H1 (cell line): ENCODE measurements at places on chromosomes 2 and 18.

DNA sequence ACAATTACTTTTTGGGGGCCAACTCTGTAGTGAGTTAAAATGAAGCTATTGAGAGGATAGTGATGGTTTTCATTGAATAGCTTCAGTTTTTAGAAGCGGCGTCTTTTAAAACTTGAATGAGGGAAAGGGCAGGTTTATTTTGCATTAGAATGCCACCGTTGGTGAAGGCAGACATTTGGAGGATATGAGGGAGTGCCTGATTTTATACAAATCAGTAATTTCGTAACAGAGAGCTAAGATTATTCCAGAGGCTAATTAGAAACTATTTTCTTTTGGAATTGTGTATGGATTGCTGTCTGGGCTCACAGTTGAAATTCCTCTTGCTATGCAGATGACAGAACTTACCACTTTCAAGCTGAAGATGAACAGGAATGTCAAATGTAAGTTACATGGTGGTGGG is 67.6 kb downstream of the ITGB1BP1 start:
- no peak for DNase-seq

- no peak for DNase-seq
Observed at GRCh38 chr18:62183578-62184195, 3.2 kb downstream of the PIGN start.

- DNase-seq, result no peak
Observed at GRCh38 chr2:133080822-133081221, 410.8 kb upstream of the LYPD1 start.

GRCh38 chr2:78202986-78203670 is 681.0 kb upstream of the LRRTM4 start:
- no peak for DNase-seq

DNA sequence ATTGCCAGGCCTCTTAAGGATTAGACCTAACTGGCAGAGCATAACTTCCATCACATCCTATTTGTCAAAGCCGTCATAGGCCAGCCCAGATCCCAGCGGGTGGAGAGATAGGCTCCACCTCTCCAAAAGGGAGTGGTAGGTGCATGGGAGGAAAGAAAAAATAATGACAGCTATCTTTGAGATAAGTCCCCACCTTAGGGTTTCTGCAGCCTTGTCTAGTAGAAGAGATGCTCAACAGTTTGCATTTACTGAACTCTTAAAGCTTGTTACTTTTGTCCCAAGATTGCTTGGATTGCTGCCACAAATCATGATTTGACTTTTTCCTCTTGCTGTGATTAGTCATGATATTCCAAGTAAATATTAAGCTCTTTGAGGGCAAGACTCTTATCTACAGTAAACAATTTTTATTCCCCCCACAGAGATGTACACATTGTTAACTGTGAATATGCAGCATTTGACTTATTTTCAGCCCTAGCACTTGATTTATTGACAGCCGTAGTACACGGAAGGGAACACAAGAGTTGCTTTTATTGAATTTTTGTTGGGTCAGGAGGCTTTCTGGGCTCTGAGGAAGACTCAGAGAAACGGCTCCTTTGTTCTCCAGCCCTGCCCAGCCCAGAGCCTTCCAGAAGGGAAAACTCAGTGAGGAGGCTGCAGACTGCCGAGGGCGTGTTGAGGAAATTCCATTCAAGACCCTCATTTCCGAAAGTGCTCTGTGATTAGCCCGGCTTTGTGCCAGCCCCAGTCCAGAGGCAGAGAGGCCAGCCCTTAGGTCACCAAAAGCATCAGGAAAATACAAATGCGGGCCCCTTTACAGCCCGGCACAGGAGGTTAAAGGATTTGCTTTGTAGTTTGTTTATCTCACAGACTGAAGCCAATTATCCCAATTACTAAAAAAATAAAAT is 75.5 kb upstream of the ZNF532 start:
- no peak for DNase-seq

DNA sequence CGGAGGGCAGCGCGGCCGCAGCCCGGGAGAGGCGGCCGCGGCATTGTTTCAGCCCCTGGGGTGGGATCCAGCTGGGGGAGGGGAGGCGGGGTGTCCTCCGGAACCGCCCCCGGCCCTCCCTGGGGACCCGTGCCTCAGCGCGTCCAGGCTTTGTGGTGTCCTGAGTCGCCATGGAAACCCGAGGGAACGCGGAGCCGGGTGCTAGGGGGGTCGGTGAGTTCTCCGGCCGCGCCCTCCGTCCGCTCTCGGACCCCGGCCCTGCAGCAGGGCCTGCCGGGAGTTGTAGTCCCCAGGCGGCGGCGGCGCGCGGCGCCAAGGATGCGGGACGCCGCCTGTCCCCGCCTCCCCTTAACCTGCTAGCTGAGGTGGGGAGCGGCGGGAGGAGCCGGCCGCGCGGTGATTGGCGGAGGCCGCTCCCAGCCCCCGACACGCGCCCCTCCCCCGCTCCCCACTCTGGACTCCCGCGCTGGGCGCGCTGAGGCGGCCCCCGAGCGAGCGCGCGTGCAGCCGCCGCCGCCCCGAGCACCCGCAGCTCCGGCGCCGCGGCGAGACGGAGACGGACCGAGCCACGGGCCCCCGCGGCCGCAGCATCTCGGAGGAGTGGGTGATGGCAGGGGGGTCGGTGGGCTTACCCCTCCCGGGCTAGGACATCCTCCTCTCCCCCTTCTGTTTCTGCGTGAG is at the start of gene DPYSL5:
Gene DPYSL5 (plus strand): TSS at position 478 of the 681 bp plus-strand sequence. CDS start 50,368 bp downstream, outside the sequence.
- DNase-seq, result peak; percentile 65

DNA sequence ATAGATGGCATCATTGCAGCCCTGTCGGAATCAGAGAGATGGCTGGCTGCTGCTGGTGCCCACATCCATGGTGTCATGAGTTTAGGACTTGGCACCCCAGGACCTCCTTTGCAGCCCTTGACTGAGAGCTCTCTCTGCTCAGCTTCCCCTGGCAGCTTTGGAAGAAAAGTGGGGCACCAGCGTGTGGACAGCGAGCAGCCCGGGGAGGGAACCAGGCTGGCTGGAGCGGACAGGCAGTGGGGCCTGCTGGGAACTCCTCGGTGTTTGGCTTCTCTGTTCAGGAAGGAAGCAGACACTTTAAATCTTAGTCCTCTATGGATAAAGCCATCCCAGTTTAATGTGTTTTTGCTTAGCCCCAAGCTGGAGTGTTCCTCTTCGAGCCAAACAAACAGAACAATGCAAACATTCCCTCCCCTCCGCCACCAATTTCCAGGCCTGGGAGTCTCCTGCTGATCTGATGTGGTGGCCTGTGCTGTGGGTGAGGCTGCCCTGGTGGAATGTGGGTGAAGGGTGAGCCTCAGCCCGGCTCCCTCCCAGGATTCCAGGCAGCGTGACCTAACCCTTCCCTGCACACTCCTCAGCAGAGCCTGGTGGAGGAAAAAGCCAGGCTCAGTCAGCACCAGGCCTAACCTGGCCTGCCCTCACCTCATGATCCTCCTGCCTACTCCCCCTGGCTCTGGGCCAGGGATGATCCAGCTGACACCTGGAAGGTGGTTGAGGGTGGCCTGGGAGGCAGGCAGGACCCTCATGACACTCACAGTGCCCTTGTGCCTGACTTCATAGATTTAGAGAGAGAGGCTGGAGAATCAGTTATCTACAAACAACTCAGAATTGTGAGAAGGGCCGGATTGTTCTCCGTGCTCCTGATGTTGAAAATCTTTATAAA is 21.6 kb upstream of the ITGB6 start:
- DNase-seq, result no peak

DNA sequence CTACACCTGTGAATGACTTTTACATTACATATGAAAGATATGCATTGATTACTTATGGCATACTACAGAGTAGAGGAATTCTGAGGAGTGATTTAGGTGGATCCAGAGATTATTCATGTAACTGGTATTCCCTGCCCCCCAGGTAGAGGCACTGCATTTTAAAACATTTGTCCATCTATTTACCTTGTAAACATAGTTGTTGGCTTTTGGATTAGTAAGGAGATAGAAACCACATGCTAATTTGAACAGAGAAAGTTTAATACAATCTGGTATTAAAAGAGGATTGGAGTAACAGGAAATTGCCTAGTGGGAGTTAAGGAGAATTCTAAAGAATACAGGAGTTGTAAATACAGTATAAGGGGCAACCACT is 15.9 kb downstream of the GALNT3 start:
- no peak for DNase-seq

DNA sequence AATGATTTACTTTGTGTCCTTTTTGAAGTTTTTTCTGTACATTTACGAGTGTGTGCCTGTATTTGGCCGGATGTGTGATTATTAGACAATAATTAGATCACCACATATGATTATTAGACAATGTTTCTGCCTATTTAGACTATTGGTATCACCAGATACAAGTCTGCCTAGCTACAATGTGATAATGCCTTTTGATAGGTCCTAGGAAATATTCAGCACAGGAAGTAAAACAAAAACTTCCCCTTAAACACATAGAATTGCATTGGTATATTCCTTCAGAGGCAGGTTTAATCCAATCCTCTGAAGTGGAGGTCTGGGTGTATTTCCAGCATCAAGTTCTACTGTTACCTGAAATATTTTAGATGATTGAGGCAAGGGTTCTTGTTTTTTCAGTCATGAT is 275.1 kb downstream of the TGIF1 start:
- DNase-seq, result no peak

GRCh38 chr2:201795607-201796477 is 10.5 kb upstream of the CDK15 start:
- DNase-seq, result no peak

DNA sequence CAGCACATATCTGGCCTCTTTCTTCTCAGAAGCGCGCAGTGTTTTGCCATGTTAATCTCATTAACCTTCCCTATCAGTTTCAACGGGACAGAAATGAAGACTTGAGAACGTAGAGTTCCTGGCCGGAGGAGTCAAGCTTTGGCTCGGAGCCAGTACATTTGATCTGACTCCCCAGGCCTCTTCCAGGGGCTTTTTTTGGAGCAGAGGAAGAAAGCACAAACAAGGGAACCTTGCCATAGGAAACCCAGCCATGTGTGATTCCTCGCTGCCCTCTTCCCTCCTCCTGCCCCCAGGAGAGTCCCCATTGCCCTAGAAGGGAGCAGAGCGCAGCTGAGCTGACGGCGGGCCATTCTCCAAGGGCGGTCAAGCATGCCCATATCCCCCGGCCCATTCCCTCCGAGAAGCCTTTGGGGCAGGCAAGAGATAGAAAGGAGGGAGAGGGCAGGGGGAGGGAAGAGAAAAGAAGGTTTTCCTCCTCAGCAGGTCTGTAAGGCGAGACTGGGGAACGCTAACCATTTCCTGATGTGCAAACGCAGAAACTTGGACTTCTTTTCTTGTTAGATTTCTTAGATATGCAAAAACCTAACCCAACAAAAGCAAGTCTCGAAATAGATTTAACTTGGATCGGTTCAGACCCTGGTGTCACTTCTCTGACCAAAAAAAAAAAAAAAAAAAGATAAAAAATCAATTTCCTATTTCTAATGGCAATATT is 63.7 kb upstream of the POU3F3 start:
- no peak for DNase-seq

- no peak for DNase-seq
Observed at GRCh38 chr2:222268311-222268990, 30.3 kb downstream of the PAX3 start.

GRCh38 chr2:16243411-16243996 is 303.2 kb downstream of the MYCN start:
- DNase-seq, result peak; percentile 26

DNA sequence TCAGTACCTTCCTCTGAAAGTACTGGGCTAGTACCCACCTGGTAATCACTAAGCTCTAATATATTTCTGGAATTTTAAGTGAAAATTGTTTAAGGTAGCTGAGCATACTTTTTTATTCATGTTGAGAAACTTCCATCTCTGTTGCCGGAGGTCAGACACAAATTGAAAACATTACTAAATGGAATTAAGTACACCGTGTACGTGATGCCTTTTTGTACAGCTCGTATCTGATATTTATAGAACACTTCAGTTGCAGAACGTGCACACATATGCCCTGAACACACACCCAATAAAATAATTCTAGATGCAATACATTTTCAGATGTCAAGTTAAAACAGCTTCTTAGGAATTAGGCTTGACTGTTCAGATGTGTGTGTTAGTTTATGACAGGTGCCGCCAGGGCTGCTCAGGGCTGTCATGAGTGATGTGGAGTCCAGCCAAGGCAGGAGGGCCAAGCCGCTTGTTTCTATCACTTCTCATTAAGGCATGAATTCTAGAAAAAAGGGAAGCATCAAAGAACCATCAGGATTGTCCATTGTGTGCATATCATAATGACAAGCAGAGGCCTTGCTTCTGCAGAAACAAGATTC is 80.9 kb upstream of the FOSL2 start:
- no peak for DNase-seq

DNA sequence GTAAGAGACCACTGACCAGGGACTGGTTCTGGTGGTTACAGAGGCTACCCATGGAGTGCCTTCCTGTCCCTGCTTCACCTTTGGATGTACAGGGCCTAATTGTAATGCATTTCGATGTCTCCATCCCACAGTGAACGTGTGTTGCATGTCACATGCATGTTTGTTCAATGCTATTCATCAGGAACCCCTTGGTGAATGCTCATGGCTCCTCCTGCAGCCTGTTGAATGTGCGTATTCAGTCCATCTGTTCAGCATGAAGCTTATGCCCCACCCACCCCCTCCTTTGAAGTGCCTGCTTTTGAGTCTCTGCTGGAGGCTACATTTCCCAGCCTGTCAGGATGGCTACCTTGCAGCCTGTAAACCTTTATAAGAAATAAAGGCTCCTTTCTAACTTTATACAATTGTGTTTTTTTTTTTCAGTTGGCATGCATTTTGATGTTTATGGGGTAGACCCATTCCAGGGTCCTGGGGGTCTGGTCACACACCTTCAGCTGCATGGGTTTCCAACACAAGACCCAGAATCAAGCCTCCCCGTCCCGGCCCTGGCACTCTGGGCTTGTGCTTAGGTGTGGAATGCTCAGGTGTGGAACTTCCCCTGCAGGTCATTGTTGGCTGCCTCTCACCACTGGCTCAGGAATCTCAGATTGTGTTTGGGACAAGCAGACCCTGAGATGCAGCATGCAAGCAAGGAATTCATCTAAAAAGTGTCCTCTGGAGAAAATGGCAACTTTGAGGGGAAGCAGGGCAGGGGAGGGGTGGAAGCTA is 238.8 kb upstream of the HDAC4 start:
- DNase-seq, result no peak

- DNase-seq, result no peak
Observed at GRCh38 chr18:38606841-38607240, 1041.2 kb upstream of the CELF4 start.

- DNase-seq, result no peak
Observed at GRCh38 chr2:215765729-215766360, 247.5 kb downstream of the MREG start.

DNA sequence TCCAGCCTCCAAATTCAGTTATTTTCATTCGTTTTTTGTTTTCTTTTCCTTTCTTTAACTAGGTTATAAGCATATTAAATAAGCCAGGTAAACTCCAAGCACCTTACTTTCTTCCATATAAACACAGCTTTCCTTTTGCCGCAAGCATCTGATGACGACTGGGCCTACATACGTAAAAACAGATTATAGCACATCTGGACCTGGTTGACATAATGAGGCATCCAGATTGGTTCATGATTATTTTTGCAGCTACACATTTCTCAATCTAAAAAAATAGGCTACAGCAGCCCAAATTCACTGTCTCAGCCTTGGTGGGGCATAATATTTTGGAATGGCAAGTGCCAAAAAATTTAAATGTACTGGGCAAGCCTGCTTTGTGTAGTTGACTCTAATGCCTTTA is 7.7 kb downstream of the CYP1B1 start:
- DNase-seq, result no peak

GRCh38 chr2:170206805-170207407 is 29.0 kb downstream of the MYO3B start:
- DNase-seq, result no peak
